ENCODE measurements at places on chromosomes 6 and 20. TPM values are rescaled to one million over a fixed set of nuclear protein-coding genes. Genes with fewer than 3 reads are reported as not detected.

SAMD5 gene
- 0.09 TPM for total RNA-seq

KCNK15 gene
- 8.5 TPM for total RNA-seq

RBM39 gene
- 510 TPM for total RNA-seq

BPIFB1 gene
- total RNA-seq: not detected

ARMH2 gene
- not detected for total RNA-seq

XKR7 gene
- total RNA-seq: not detected

OR12D3 gene
- not detected for total RNA-seq

SCUBE3 gene
- total RNA-seq: 1.8 TPM

AGPAT4 gene
- 11.6 TPM for total RNA-seq

- peak; percentile 83 for DNase-seq
Measured at GRCh38 chr20:47749339-47749738, 35.9 kb downstream of the SULF2 start.

DNA sequence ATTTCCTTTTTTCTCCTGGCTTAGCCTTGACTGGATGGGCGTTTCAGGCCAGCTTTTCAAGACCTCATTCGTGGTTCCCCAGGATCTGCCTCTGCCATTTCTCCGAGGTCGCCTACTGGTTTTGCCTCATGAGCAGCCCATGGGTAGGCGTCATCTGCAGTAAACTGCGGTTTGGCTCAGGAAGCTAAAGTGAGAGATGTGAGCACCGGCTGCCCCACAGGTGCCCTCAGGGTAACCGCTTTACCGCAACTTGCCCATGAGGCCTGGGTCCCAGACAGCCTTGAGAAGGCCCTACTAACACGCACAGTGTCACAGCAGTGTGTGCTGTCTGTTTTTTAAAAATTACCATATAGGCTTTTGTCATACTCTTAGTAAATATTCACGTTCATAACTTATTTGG, 53.4 kb upstream of the TBXT start:
- DNase-seq: no peak

DNA sequence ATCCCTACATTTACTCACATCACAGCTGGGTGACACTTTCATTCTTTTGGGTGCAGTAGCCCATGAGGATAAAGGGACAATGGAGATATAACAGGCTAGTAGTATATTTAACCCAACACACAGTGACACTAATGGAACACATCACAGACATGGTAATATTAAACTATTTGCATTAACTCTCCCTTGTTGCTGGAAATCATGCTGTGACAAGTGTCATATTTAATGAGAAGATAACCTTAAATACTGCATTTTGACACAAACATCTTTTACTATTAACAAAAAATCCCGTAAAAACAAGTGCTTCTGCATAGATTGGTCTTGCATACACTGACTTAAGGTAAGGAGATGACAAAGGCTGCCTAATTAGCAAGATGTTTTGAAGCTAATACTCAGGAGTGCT, 45.5 kb downstream of the CNR1 start:
- DNase-seq: no peak

GRCh38 chr6:109224107-109224875, 129.0 kb downstream of the CEP57L1 start:
- no peak for DNase-seq

GRCh38 chr20:19257865-19258264, 45.4 kb downstream of the SLC24A3 start:
- no peak for DNase-seq

- DNase-seq: no peak
Measured at GRCh38 chr6:121453191-121453590, 17.7 kb downstream of the GJA1 start.

GRCh38 chr20:23415959-23416583, 5.2 kb downstream of the NAPB start:
- peak; percentile 21 for DNase-seq

- no peak for DNase-seq
Measured at GRCh38 chr20:24227600-24227999, 239.0 kb upstream of the GGTLC1 start.

DNA sequence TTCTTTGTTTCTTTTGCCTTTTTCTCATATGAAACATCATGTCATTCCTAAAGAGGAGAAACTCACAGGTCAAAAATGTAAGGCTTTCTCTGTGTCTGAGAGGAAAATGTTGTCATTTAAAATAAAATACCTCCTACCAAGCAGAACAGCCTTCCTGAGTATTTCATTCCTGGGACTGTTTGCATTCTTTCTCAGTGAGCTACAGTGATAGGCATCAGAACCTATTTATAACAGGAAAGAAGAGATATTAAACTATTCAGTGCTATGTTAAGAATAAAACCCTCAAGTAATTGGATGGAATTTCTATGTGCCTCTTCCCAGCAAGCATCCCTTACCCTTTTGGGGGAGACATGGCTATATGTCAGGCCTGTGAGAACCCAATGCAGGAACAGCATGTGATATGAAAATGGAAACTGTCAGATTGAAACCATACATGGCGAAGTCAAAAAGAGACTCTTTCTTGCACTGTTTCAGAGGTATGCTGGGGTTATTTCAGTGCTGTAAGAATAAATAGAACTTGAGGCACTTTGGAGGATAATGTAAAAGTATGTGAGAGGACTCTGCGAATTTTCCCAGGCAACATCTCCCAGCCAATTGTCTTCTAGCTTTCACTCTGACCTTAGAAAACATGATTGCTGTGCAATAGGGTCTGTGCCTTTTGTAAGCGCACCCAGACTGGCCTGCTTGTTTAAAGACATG, 133.8 kb upstream of the CCN2 start:
- DNase-seq: peak; percentile 97

- DNase-seq: no peak
Measured at GRCh38 chr20:54407459-54407858, 67.9 kb upstream of the DOK5 start.

DNA sequence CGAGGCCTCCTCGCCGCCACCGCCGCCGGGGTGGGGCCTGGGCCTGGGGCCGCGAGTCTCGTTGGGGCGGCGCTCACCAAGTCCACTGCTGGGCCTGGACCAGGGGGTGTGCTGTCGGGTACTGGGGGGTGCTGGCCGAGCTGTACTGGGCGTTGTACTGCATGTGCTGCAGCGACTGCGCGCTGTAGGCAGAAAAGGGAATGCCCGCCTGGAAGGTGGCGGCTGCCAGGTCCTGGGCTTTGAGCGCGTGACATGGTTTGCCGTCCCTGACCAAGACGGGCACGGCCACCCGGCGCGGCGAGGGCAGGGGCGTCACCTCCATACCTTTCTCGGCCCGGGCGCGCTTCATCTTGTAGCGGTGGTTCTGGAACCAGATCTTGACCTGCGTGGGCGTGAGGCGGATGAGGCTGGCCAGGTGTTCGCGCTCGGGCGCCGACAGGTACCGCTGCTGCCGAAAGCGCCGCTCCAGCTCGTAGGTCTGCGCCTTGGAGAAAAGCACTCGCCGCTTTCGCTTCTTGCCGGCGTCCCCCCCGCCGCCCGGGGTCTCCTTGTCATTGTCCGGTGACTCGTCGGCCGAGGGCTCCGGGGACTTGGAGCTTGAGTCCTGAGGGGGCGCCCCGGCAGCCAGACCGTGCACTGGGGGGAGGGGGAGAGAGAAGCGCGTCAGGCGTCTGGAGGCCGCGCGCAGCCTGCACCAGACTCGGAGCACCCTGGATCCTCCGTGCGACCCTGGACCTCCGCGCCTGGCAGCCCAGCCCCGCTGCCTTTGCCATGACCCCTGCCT, 1.8 kb downstream of the NKX2-2 start:
- no peak for DNase-seq

GRCh38 chr6:73695619-73696421, at the start of gene CD109:
Gene CD109, plus strand, starts transcription at chr6:73696203. Its CDS starts 13 bp downstream, at chr6:73696216.
- peak; percentile 83 for DNase-seq

GRCh38 chr6:69232911-69233448, 563.8 kb downstream of the LMBRD1 start:
- peak; percentile 55 for DNase-seq

- no peak for DNase-seq
Measured at GRCh38 chr20:50717974-50718761, 13.2 kb upstream of the PARD6B start.

DNA sequence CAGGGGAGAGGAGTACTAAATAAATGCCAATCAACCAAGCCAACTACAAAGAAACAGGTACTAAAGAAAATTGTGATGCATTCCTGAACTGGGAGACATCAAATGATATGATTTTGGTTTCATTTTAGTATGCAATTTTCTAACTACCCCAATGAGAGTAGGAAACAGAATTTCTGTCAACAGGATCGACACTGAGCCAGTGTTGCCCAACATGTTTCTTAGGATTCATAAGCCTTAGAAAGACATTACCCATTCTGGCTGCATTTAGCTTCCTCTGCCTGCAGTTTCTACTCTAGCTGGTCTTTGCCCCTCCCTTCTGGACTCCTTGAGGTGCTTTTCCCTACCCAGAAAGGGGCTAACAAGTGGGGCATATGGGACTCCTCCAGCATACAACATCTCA, 49.8 kb downstream of the KCTD20 start:
- no peak for DNase-seq

DNA sequence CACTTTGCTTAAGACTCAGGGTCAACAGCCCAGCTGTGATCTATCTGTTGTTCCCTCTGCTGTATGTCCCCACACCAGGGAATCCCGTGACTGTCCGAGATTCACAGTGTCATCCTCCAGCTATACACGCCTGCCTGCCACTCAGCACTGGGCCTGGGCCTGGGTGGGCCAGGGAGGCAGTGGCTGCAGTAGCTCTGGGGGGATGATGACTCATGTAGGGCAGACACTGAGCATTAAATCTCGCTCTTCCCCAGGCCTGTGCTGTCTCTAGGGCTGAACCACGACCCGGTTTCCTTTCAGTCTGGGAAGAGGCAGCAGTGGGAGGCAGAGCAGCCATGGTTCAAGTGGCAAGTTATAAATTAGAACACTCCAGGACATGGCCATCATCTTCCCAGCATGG, 173.9 kb downstream of the LRFN2 start:
- no peak for DNase-seq
